ENCODE measurements at places on chromosomes 16 and 17.

- no peak for DNase-seq
Measured at GRCh38 chr16:3564130-3564888, 12.9 kb downstream of the NLRC3 start.

DNA sequence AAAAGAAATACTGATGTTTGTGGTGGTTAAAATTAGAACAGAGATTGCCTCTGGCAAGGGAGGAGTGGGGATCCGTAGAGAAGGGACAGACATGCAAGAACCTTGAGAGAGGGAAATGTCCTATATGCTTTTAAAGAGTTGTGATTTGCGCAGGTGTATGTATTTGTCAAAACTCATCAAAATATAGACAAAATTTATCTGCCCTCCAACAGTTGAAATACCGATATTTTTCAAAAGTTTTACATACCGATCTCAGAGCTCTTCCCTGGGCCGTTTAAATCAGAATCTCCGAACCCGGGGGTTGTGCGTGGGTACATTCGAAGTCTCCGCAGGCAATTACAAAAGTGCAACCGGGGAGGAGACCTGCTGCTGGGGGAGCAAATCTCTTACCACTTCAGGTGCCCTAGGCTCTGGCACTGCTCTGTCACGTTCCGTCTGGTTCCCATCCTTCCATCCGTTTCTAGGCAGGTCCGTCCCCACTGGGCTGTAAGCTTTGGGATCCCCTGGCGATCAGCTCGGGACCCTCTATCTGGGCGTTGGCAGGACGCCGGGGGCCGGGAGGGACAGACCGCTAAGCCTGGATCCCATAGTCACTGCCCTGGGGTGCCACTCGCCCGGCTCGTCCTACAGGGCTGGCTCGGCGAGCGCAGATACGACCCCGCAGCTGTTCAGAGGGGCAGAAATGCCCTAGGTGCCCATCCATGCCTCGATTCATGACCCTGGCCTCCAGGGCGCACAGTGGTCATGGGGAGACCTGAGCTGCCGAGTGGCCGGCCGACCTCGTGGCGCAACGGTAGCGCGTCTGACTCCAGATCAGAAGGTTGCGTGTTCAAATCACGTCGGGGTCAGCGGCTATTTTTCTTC, 4.2 kb downstream of the BORCS6 start:
- peak; percentile 96 for DNase-seq

- DNase-seq: no peak
Measured at GRCh38 chr16:57727610-57728009, 8.0 kb upstream of the KATNB1 start.

- DNase-seq: no peak
Measured at GRCh38 chr17:76791053-76791980, 53.4 kb downstream of the MFSD11 start.

DNA sequence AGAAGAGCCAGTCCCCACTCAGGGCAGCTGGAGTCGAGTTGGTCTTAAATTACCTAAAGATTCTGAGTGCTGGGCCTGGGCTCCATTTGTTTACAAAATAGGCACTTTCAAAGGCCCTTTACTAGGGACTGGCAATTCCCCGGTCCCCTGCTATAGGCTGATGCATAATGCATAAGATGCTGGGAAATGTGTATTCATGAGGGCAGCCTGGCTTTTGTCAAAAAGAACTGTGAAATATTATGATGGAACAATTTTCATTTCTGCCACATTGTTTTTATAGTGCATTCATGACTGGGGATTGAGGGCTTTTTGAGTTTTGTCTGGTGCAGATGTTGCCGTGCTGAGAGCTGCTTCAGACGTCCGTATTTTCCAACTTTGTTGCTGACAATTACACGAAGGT, 617.0 kb upstream of the CDH5 start:
- no peak for DNase-seq

- no peak for DNase-seq
Measured at GRCh38 chr16:87190288-87191230, 126.6 kb downstream of the C16orf95 start.

DNA sequence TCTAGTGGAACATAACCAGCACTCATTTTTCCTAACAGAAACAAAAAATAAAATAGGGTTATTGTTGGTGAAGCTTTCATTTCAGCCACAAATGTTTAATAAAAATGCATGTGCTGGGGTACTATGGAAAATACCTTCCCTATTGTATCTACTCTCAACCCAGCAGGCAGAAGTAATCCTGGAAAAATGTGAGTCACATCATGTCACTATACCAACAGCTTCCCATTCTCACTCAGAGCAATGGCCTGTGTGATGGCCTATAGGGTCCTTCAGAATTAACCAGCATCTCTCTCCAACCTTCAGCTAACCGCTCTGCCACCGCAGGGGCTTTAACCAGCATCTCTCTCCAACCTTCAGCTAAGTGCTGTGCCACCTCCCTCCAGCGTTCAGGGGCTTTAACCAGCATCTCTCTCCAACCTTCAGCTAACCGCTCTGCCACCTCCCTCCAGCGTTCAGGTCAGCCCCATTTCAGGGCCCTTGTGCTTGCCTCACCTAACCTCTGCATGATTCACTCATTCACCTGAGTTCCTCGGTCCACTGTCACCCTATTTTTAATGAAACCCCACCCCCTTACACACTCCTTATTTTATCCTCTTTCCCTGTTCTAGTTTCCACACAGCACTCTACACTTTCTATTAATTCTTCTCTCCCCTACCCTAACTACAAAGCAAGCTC, 34.0 kb downstream of the UBE2G1 start:
- no peak for DNase-seq

GRCh38 chr16:86396901-86397311, 113.4 kb upstream of the FOXF1 start:
- no peak for DNase-seq

DNA sequence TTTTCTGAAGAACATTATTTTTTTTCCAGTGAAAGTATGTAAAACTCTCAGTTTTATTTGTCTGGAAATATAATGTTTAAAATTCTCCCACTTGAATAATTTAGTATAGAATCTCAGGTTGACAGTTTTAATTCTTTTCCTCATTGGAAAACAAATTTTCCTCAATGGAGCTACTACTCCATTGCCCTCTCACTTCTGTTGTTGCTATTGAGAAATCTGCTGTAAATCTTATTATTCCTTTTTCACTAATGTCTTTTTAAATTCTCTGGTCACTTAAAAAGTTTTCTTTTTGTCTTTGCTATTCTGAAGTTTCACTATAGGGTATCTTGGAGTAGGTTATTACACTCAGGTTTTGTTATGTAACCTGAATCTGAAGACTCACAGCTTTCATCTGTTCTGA, 216.1 kb upstream of the PMFBP1 start:
- no peak for DNase-seq

- no peak for DNase-seq
Measured at GRCh38 chr16:22727285-22728166, 86.4 kb upstream of the HS3ST2 start.

DNA sequence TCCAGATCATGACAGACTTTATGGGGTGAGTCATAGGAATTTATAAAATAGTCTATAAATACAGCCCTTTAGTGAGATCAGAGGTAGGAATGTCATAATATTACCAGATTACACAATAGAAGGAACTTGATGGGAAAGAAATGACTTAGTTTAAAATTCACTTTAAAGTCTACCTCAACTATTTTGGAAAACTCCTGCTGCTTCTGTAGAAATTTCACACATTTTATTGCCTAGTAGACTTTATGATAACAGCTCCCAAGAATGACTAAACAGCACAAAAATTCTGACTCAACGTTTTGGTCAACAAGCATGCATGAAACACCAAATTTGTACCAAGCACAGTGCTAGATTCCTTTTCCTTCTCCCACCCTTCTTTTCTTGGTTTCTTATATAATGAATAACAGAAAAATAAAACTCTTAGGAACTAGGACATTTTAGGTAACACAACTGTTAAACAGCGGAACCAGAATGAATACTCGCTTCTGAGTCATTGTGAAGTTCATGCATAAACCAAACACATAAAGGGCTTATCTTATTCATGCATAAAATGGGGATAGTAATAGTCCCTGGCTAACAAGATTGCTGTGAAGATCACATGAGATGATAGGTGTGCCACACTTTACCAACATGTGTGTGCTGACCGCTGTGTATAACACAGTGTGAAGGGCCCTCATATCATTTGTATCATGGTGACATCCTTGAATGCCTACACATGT, 243.9 kb downstream of the CDH8 start:
- DNase-seq: no peak

GRCh38 chr17:28720247-28720996, 637 bp downstream of the RPL23A start:
- DNase-seq: no peak

DNA sequence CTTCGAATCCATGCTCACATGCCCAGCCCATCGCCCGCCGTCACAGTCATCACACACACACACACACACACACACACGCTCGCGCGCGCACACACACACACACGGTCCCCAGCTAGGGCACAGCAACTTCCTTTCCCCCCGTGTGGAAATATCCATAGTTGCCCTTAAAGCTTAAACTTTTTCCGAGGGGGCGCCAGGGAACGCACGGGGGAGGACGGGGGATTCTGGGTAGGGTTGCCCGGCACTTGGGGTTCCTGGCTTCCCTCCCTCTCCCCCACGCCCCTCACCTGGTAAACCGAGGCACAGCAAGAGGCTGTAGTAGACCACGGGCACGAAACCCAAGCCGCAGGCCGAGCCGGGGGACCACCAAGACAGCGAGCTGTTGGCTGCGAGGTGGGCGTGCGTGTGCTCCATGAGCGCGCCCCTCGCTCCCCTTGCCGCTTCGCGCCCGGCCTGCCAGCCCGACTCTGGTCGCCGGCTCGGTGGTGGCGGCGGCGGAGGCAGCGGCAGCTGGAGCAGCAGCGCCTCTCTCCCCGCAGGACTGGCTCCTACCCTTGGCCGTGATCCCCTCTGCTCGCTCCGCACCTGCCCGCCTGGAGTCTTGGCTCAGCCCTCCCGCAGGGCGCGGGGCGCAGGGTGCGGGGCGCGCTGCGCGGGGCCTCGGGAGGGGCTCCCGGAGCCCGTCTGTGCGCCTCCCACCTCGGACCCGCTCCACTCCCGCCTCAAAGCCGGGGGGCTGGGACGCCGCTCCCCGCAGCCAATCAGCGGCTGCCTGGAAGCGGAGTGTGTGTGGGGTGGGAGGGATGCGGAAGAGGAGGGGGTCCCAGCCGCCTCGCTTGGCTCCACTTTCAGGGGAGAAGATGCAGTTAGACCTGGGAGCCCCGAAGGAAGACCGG, at the start of gene GPR139:
Gene GPR139, minus strand, starts transcription at position 688 of the 896 bp plus-strand sequence. Its CDS starts 274 bp downstream, at position 414.
- DNase-seq: peak; percentile 24

GRCh38 chr16:83045790-83046189, 419.0 kb downstream of the CDH13 start:
- no peak for DNase-seq

DNA sequence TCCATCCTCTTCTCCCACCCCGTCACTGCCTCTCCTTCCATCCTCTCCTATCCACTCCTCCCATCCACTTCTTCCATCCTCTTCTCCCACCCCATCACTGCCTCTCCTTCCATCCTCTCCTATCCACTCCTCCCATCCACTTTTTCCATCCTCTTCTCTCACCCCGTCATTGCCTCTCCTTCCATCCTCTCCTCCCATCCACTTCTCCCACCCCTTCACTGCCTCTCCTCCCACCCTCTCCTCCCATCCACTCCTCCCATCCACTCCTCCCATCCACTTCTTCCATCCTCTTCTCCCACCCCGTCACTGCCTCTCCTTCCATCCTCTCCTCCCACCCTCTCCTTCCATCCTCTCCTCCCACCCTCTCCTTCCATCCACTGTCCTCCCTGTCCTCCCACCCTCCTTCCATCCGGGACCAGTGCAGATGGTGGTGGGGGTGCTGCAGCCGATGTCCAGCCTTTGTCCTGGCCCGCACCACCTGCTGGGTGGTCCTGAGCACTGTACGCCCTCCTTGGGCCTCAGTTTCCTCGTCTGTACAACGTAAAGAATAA, 1.1 kb downstream of the WFIKKN1 start:
- DNase-seq: no peak

DNA sequence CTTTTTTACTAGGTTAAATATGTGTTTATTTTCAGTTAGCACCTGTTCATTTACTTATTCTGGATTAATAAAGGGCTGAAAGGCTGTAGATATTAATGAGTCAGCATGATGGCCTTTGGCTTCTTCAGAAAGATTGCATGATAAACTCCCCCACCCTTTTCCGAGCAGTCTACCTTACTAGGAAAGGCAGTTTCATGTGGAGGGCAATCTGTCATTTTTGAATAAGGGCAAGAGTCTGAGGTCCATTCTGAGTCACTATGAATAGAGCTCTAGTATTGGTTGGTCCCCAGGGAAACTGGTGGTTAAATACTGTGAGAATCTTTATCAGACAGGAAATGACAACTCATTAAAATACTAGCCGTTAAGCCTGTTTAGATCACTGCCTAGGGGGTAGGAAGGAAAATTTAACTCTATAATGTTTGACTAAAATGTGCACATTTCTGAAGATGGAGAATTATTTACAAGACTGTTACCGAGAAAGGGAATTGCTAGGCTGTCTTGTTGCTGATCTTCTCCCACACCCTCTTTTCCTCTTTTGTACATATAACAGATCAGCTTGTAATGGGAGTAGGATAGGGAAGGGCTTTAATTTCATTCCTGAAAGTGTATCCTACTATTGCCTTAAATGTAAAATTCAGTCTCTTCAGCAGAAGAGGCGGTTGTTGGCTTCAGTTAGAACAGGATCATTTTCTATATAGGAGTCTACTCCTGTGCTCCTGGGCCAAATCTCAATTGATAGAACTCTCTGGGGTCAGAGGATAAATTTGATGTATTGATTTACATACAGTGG, 63.3 kb downstream of the TUBD1 start:
- no peak for DNase-seq

GRCh38 chr16:12584488-12585233, 219.0 kb downstream of the CPPED1 start:
- DNase-seq: no peak

DNA sequence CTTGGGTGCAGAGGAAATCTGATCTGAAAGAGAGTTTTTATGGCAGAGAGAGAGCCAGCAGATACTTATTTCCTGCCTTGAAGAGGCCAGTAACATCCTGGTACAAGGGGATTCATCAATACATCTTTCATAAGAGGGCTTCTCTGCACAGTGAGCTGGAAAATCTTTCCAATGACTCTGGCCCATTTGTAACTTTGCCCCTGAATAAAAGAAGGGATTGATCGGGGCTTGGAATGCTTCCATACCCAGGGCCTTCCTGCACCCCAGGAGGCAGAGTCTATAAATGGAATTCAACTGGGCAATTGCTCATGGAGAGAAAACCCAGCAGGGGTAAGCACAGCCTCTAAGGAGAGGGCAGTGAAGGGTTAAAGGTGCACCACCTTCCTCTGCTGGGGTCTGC, 163.3 kb downstream of the XYLT1 start:
- DNase-seq: no peak

DNA sequence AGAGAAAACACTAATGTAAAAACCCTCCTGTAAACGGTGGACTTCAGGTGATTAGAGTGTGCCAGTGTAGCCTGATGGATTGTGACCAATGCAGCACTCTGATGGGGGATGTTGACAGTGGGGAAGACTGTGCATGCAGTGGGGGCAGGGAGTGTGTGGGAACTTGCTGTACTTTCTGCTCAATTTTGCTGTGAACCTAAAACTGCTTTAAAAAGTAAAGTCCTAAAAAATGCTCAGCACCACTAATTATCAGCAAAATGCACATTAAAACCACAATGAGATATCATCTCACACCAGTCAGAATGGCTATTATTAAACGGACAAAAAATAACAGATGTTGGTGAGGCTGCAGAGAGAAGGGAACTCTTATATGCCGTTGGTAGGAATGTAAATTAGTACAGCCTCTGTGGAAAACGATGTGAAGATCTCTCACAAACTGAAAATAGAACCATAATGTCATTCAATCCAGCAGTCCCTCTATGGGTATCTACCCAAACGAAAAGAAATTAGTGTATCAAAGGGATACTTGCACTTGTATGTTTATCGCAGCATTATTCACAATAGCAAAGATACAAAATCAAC, 9.7 kb upstream of the ULK2 start:
- no peak for DNase-seq

GRCh38 chr16:55913716-55914115, 38.5 kb upstream of the CES5A start:
- DNase-seq: no peak

GRCh38 chr17:64133546-64134215, 3.7 kb upstream of the ERN1 start:
- no peak for DNase-seq

Data from progenitor cell of endocrine pancreas (in vitro differentiated cells).